CD4-positive, alpha-beta T cell treated with Interleukin-15 for 1 hour (primary cell): ENCODE measurements at places on chromosomes 16 and 17.
A peak's percentile ranks its signal among the peaks of the same experiment; 100 is the strongest.

DNA sequence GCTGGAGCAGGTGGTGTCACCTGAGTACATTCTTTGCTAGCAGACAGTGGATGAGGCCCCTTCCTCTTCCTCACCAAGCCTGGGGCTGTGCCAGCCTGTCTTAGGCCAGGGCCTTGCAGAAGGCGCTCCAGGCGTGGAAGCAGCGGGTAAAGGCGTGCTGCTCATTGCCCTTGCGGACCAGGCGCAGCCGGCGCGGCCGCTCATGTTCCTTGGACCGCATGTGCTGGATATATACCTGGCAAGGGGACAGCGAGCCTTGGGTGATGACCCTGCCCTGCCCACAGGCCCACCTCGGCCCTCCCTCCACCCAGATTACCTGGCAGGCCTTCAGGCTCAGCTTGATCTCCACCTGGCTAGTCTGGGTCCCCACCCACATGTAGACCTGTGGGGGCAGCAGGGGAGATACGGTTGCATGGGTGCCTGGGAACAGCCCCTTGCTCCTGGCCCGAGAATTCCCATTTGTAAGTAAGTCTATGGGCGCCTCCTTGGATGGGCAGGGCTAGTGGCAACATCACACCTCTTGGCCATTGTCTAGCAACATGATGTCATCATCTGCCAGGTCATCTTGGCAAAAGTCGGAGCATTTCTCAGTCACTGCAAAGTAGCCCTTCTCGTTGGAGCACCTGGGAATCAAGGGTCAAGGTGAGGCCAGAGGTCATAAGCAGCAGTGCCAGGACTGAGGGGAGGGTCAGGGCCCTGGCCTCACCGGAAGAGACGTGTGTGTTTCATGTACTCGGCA, 13.3 kb downstream of the FLII start:
- DNase-seq = no peak

GRCh38 chr16:2507665-2508064, 6.1 kb upstream of the ATP6V0C start:
- DNase-seq = peak; percentile 60

DNA sequence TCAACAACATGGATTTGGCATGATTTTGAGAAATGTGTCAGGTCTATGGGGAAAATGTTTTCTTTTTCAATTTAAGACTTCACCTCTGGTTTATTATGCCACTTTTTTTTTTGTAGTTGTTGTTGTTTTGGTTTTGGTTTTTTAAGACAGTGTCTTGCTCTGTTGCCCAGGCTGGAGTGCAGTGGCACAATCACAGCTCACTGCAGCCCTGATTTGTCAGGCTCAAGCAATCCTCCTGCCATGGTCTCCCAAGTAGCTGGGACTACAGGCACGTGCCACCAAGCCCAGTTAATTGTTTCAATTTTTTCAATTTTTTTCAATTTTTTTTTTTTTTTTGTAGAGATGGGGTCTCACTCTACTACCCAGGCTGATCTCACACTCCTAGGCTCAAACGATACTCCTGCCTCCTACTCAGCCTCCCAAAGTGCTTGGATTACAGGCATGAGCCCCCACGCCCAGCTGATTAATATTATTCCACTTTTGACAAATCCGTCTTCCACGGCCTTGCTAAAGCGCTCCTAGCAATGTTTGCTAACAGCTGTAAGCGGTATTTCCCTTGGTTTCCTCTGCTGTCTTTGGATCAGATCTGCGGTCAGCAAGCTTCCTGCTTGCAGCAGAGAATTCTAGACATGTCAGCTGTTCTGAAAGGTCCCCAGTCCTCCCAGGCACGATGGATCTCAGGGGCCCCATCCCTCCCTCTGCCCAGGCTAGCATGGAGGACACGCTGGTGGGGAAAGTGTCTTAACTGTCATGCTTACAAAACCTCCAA, 7.0 kb upstream of the MILR1 start:
- peak; percentile 65 for DNase-seq

DNA sequence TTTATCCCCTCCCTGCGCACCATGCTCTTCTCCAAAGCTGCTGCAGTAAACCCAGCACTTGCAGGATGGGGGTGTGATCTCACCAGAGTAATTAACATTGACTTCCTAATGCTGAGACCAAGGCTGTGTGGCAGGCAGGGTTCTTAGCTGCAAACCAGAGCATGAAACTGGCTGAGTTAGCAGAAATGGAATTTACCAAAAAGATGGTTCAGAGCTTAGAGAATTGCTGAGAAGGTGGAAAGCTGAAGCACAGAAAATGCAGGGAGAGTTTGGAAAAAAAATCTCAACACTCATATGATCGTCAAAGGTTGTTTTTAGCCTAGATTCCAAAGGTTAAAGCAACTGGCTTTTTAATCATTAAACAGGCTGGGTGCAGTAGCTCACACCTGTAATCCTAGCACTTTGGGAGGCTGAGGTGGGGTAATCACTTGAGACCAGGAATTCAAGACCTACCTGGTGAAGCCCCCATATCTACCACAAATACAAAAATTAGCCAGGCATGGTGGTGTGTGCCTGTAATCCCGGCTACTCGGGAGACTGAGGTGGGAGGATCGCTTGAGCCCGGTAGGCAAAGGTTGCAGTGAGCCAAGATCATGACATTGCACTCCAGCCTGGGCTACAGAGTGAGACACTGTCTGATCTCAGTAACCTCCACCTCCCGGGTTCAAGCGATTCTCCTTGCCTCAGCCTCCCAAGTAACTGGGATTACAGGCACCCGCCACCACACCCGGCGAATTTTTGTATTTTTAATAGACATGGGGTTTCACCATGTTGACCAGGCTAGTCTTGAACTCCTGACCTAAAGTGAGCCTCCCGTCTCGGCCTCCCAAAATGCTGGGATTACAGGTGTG, 6.0 kb upstream of the TXNDC11 start:
- DNase-seq = no peak

DNA sequence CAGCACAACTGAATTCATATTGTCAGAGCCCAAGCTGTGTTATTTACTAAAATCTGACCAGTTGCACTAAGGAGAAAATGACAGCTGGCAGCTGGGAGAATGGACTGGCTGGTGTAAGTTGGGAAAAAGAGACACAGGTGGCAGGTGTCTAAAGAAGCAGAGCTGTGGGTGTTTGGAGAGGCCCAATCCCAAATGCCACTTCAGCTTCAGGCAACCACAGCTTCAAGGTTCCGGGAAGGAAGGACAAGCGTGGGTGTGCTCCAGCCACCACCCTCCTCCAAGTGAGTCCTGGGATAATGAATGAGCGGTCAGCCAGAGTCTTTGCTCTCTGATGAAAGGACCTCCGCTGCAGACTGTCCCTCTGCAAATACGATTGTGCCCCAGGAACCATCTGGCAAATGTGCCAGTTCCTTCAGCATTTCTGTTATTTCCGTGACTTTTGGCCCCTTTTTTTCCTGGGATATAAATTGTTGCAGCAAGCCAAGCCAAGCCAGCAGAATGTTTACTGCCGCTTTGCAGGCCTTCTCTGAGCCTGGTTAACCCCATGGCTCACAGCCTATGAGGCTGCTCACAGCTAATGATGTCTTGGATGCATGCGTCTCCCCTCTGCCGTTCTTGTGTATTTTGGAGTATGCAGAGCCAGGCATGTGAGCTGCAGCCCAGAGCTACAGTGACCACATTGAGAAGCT, 9.5 kb upstream of the RHBDL3 start:
- DNase-seq = no peak

DNA sequence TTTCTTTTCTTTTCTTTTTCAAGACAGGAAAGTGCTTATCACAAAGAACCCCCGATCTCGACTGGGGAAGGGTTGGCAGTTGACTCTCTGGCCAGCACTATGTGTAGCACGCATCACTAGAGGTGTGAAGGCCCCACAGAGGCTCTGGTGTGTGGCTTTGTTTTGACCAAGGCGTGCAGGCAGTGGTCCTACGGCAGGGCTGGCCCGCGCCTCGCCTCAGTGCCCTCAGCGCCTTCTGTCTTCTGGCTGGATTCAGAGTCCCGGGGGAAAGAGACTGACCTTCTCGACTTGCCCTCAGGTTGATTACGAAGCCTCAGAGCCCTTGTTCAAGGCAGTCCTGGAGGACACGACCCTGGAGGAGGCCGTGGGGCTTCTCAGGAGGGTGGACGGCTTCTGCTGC, 18.7 kb downstream of the SGSH start:
- no peak for DNase-seq

GRCh38 chr16:361872-362701, 8.3 kb downstream of the MRPL28 start:
- peak; percentile 75 for DNase-seq

GRCh38 chr16:68300734-68301459, 9.8 kb downstream of the SLC7A6OS start:
- DNase-seq = no peak

GRCh38 chr16:5604770-5605169, 507.2 kb upstream of the EEF2KMT start:
- no peak for DNase-seq

DNA sequence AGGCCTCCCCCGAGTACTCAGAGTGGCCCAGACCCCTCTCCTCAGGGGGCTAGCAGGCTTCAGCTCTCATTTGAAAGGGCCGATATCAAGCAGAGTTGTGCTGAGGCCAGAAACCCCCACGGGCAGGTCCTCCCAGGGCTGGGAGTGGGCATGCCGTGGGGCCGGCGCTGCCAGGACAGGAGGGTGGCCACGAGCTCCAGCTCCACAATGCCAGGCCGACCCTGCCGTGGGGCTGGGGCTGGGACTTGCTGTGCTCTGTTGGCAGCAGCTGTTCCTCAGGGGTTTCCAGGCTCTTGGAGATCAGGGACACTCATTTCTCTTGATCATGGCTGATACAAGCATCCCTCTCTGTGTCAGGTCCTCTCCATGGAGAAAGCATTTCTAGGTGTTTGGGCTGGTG, 3.2 kb upstream of the NPB start:
- DNase-seq = no peak

DNA sequence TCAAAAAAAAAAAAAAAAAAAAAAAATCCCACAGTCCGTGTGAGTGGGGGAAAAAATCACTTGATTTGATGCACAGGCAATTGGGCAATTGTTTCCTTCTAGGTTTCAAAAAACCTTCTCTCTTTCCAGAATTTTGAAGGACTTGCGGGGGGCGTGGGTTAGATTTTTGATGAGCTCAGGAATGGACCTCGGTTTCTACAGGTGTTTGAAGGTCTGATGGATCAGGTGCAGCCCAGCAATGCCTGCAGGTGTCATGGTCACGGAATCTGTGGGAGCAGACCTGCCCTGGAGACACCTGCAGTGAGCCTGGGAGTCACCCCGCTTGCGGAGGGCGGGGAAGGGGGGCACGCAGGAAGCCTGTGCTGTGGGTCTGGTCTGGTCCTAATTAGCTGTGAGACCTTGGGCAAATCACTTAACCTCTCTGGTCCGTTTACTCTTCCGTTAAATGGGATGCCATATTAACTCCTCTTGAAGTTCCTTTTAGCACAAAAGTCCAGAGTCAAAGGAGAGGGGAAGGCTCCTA, 174.2 kb downstream of the IRF8 start:
- no peak for DNase-seq

- no peak for DNase-seq
Observed at GRCh38 chr16:19613834-19614233, 58.3 kb downstream of the VPS35L start.

GRCh38 chr16:82454152-82454551, 172.6 kb upstream of the CDH13 start:
- DNase-seq = no peak

GRCh38 chr17:45394913-45395568, 37.6 kb downstream of the ARHGAP27 start:
- DNase-seq = peak; percentile 39

GRCh38 chr16:68214726-68215125, 21.2 kb downstream of the ESRP2 start:
- DNase-seq = no peak

GRCh38 chr17:78170692-78171590, 2.6 kb downstream of the SYNGR2 start:
- no peak for DNase-seq

DNA sequence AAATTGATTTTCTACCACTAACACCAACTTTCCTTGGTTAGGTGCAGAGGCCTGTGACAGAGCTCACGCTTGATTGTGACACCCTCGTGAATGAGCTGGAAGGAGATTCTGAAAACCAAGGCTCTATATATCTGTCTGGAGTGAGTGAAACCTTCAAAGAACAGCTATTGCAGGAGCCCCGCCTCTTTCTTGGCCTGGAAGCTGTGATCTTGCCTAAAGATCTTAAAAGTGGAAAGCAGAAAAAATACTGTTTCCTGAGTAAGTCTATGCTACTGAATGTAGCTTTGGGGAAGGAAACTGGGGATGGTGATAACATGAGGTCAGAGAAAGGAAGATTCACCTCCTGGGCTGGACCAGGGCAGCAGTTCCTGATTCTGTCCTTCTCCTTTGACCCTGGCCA, 38.3 kb downstream of the REXO5 start:
- no peak for DNase-seq

GRCh38 chr17:70037498-70037897, 37.5 kb upstream of the KCNJ16 start:
- no peak for DNase-seq

GRCh38 chr17:81682565-81683207, 911 bp downstream of the ARL16 start:
- no peak for DNase-seq

- DNase-seq = peak; percentile 60
Observed at GRCh38 chr16:15704545-15704987, 54.5 kb downstream of the NDE1 start.

DNA sequence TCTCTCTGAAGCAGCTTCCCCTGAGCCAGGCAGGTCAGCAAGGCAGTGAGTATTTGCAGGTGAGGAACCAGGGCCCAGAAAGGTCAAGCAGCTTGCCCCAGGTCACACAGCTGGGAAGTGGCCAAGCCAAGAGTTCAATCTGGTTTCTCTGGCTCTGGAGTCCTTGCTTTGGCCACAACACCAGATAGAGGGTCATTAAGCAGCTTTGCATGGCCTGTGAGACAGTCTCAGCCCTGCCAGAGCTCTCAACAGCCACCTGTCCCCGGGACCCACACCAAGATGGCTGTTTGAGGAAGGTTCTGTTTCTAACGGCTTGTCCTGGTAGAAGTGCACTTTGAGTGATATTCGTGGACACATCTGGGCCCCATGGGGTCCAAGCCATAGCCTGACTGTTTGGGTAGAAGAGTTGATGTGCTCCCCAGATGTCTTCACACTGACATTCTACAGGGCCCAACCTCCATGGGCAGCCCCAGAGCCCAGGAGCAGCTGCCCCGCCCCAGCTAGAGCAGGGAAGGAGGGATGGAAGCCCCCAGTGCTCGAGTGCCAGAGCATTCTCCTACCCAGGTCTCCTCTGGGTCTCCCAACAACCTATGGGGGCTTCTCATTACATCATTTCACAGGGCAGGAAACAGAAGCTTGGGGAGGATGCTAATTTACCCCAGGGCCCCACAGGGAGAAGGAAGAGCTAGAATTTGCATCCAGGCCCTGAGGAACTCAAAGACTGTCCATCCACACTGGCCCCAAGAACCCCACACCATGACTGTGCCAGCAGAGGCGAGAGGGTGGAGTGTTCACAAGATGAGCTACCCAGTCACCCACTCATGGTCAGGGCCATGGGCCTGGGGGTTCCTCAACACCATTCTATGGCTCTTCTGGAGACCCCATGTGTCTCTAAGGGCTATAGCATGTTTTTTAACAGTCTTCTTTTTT, 107.3 kb upstream of the CDH5 start:
- no peak for DNase-seq

- no peak for DNase-seq
Observed at GRCh38 chr16:879461-879861, 78.9 kb upstream of the GNG13 start.
